ENCODE measurements at places on chromosomes 12 and 14. TPM values are rescaled to one million over a fixed set of nuclear protein-coding genes. Genes with fewer than 3 reads are reported as not detected.

DNA sequence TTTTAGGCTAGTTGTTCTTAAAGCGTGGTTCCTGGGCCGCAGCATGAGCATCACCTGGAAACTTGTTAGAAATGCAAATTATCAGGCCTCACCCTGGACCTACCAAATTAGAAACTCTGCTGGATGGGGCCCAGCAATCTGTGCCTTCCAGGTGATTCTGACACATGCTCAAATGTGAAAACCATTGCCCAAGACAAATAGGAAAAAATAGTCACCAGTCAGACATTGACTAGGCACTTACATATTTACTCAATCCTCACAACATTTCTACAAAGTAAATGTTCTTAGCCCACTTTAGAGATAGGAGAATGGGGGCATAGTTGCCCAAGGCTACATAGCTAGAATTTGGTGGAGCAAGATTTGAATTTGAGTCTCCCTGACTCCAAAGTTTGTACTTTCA is 3.3 kb downstream of the CELA1 start:
- DNase-seq = no peak

Gene SMCO2
- total RNA-seq = not detected

DNA sequence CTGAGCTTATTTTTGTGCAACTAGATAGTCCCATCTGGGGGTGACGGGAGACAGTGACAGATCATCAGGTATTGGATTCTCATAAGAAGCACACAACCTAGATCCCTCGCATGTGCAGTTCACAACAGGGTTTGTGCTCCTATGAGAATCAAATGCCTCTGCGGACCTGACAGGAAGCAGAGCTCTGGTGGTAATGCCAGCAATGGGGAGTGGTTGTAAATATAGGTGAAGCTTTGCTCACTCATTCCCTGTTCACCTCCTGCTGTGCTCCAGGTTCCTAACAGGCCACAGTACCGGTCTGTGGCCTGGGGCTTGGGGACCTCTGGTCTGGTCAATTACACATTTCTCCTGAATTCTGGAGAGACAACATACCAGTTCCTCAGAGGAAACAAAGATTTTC is 39.0 kb downstream of the GABARAPL1 start:
- DNase-seq = no peak

Gene TSPAN19
- total RNA-seq = not detected

Gene PRPF40B
- 20.7 TPM for total RNA-seq

GRCh38 chr12:130666645-130667044 is 49.5 kb downstream of the RIMBP2 start:
- no peak for DNase-seq

DNA sequence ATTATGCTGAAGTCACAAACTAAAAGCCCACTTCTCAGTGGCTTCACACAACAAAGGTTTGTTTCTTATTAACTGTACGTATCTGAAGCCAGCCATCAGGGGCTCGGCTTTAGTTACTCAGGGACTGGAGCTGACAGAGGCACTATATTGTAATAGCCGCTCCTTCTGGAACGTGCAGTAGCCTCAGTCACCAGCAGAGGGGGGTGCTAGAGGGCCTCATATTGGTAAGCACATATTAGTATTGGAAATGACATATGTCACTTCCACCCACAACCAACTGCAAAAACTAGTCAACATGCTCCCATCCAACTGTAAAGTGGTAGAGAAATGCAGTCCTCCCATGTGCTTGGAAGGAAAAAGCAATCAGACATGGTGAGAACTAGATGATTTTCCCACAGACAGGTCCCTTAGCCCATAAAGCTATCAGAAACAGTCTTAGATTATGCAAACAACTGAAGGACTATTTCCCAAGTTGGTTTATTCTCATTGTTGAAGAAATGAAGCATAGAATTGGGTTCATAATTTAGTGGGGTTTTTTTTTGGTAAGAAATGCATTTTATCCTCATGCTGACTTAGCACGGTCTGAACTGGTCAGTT is 183.6 kb upstream of the G2E3 start:
- peak; percentile 83 for DNase-seq

- no peak for DNase-seq
Measured at GRCh38 chr12:62827855-62828254, 107.1 kb downstream of the PPM1H start.

- no peak for DNase-seq
Measured at GRCh38 chr14:68624541-68625220, 168.2 kb downstream of the ZFP36L1 start.

Gene MYO1H
- not detected for total RNA-seq

DNA sequence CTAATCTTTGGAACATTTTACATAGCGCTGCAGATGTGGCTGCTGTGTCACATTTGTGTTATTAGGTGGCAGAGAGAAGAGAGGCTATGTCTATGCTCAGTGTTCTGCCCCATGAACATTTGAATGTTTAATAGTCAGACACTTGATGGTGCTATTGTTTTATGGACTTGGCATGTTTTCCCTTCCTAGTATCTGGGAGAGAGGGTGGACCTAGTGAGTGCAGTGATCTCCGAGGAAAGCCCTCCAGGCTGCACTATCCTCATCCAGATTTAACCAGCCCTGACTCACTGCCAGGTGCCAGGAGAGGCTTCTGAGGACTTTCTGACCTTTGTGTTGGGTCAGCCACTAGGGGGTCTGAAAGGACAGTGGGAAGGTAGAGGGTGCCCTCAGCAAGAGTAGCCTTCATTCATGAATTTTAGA is 24.3 kb downstream of the ZFC3H1 start:
- DNase-seq = no peak

- no peak for DNase-seq
Measured at GRCh38 chr12:56766535-56766934, 3.4 kb downstream of the HSD17B6 start.

Gene TOMM20L
- not detected for total RNA-seq

- peak; percentile 91 for DNase-seq
Measured at GRCh38 chr14:63893701-63894458, 41.1 kb downstream of the SYNE2 start.

- no peak for DNase-seq
Measured at GRCh38 chr12:103687253-103687652, 100.2 kb downstream of the STAB2 start.

Gene CLEC2A
- not detected for total RNA-seq

DNA sequence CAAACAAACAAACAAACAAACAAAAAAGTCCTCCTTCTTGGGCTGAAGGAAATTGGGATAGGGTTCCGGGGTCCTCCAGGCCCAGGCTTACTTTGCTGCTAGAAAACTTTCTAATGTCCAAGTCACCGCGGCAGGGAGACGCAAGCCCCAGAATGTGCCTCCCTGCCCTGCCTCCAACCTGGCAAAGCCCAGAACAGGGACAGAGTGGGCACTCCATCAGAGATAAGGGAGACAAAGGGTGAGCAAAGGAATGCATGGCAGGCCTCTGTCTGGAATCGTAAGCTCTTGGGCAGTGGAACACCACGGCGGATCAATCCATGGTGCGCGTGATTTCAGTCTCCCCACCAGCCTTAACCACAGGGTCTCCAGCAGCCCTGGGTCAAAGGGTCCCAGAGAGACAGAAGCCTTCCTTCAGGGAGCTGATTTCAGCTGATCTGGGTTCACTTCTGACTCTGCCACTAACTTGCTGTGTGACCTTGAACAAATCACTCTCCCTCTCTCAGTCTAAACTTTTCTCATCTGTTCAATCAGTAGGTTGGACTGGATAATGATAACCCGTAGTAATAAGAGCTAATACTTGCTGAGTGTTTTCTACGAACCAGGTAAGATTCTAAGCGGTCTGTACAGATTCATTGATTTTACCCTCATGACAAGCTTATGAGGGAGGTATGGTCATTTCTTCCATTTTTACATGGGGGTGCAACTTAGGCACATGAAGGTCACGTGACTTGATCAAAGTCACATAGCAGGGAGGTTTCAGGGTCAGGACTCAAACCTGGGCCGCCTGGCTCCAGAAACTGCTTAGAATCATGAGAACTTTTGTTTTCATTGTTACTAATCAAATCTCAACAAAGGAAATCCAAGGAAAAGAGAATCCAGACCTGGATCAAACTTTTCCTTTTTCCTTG is 12.7 kb downstream of the RILPL1 start:
- no peak for DNase-seq

DNA sequence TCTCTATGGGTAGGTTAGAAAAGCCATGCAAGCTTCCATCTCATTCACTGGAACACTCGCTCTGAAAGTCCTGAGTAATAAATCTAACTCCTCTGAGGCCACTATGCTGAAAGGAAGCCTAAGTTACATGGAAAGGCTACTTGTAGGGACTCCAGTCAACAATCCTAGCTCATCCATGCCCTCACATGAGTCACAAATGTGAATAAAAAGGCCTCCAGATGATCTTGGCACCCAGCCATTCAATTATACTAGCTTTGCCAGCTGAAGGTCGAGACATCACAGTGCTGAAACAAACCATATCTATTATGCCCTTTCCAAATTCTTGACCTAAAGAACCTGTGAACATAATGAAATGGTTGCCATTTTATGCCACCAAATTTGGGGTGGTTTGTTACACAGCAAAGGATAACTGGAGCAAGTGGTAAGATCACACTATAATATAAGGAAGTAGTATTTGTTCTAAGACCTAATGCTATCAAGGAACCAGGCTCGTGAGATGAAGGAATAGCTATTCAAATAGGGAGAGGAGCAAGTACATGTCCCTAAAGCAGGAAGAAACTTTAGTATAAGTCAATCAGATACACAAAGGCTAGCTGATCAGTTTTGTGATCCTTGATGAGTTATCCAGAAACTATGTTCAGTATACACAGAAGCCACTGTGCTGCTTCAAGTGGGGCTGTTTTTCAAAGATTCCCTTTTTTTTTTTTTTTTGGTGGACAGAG is 142.1 kb downstream of the MED13L start:
- DNase-seq = no peak

GRCh38 chr12:120314220-120314619 is 12.1 kb downstream of the SIRT4 start:
- no peak for DNase-seq

Gene LTB4R2
- total RNA-seq = 4.0 TPM

Gene EML1
- total RNA-seq = 92.6 TPM

DNA sequence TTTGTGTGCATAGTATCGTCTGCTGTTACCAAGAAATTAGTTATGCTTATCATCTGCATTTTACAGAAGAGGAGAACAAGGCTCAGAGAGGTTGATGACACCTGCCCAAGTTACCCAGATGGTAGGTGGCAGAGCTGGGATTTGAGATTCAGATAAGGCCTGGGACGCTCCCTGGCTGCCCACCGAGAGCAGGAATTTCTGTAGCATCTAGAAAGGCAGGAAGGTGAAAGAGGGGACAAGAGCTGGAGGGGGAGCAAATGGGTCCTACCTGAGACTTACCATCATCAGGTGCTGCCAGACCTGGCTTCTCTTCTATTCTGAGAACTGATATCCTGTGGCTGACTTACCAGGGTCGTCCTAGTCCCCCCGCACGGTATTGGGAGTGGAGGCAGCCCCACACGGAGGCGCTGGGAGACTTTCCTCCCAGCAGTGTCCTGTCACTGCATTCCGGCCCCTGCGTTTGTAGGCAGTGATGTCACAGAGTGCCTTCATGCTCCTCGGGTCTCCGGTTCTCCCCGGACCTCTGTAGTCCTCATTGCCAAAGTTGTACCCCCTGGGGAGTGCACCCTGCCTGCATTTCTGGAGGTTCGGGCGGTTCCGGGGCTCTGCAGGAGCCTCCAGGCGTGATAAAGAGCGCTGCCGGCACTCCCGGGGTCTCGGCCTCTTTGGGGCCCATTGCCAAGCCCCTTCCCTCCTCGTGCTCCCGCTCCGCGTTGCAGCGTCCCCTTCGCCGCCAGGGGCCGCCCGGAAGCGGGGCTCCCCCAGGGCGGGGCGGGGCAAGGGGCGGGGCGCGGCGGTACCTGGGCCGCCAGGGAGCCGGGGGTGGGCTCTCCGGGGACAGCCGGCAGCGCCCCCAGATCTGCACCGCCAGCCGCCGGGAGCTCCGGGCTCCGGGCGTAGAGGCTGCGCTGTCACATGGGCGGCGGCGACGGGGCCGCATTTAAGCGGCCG is at the start of gene CABP1:
Gene CABP1, plus strand, starts transcription at position 856 of the 951 bp plus-strand sequence. Its CDS starts 60 bp downstream, at position 916.
- no peak for DNase-seq

Gene EP400
- 35.2 TPM for total RNA-seq

Measured in posterior vena cava (tissue), 2 donors.